GM19239 (cell line): ENCODE measurements at places on chromosomes 1 and 21.

DNA sequence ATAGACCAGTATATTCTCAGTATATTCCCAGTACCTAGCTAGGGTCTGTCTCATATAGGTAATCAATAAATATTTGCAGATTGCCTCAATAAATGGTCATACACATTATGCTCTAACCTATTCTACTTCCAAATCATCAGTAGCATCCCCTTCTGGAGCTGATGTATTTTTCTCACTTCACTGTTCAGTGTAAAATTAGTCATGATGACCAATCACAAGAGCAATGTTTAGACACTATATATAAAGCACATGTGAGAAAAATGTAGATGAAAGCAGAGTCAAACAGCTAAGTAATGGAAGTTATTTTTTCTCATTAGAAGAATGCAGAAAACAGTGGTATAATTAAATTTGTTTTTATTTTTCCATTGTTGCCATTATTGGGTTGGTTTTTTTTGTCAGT lies 34.7 kb downstream of the EPRS1 start:
- DNase-seq = no peak

DNA sequence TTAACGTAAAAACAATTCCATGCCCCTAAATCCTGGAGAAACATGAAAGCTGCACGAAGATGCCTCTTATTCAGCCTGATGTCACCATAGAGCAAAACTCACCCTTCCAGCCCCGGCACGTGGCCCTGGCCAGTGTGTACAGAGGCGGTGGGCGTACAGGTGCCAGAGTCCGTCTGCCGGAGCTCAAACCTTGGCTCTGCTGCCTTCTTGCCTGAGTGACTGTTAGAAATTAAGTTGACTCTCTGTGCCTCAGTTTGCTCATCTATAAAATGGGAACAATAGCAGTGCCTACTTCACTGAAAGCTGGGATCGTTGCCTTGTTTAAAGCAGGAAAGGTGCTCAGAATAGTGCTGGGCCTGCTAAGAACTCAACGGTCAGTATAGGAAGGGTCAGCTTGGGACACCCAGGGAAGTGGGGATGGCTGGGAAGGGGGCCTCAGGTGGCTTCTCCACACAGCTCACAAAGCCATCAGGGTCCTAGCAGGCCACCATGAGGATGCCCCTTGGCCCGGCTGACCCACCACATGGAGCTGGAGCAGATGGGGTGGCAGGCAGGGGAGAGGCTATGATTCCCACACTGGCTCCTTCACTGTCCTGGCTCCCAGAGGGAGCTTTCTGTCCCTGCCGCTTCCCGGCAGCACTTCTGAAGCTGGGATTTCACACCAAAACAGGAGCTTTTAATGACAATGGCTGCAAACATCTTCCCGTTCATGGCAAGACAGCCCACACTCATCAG lies 237.2 kb downstream of the NPHP4 start:
- DNase-seq = no peak

GRCh38 chr1:111285879-111286278 lies 4.8 kb upstream of the CHIA start:
- no peak for DNase-seq

- DNase-seq = no peak
Observed at GRCh38 chr21:41672543-41672915, 94.3 kb downstream of the RIPK4 start.

GRCh38 chr21:36429947-36430546 lies 44.9 kb downstream of the CHAF1B start:
- peak; percentile 71 for DNase-seq

GRCh38 chr1:66412704-66413103 lies 121.2 kb upstream of the SGIP1 start:
- no peak for DNase-seq

DNA sequence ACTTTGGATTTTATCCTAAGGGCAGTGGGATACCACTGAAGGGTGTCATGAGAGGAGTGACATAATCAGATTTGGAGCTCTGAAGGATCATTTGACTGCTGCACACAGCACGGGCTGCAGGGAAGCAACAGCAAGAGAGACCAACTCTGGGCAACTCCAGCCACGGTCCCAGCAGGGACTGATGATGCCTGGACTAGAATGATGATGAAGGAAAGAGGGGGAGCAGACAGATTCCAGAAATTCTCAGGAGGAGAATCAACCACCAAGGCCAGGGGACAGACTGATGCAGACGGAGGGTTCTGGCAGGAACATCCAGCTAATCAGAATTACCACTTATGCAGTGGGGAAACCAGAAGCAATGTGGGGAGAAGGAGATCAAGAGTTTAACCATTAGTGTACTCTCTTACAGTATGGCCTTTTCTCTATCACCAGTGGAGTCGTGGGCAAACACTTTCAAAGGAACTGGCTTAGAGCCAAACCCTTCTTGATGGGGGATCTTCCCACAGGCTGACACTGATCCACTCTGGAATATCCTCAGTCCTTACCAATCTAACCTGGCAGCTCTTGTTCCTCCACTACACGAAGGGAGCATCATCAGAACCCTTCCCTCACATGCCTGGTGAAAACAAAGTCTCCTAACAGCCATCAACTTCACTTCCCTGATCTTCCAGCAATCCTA lies 3.3 kb downstream of the URB1 start:
- DNase-seq = no peak

DNA sequence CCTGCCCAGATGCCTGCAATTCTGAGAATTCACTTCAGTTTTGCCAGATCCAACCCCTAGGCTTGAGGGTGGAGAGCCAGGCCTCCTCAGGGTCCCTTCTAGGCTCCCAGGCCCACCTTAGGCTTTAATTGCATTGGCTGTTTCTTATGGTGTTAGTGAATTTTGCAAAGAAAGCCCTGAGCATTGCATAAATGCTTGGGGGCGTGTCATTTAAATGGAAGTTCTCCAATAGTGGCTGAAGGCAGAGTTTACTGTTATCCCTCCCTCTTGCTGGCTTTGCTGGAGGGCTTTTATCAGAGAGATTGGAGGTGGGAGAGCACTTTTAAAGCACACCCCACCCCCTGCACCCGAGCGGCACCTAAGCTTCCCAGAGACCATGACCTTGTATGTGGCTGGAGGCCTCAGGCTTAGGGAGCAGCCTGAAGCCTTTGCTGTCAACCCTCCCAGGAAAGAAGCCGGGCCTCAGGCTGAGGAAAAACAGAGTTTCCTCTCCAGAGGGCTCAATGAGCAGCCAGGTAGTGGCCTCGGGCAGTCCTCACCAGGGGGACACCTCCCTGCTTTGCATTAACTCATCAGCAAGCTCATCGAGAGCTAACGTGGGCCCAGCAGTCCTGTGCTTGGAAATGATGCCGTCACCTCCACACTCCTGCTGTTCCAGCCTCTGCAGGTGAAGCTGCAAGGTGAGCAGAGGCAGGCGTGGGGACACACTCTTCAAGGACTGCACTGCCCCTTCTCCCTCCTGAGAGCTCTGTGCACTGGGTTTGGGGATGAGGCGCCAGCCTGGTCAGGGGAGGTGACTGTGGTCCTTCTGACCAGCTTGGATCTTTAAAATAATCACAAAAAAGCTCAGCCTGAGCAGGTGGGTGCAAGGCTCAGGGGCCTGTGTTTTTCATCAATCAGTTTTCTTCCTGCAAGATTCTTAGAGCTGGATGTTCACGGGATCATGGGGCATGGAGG lies 58.0 kb downstream of the STUM start:
- DNase-seq = no peak

DNA sequence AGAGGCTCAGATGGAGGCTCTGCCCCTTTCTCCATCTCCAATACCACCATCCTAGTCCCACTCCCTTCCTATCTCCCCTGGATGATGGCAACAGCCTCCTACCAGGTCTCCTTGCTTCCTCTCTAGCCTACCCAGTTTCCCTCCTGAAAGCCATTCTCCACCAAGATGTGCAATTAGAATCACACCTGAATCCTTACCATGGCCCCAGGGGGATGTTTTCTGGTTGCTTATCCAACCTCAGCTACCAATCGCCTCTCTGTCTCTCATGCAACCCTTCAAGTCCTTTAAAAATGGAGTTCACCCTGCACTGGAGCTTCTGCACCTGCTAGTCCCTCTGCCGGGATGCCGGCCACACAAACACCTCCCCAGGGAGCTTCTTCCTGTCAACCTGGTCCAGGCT lies 2.9 kb downstream of the RCAN1 start:
- DNase-seq = no peak

GRCh38 chr1:101137144-101138126 lies 99.4 kb upstream of the S1PR1 start:
- no peak for DNase-seq

DNA sequence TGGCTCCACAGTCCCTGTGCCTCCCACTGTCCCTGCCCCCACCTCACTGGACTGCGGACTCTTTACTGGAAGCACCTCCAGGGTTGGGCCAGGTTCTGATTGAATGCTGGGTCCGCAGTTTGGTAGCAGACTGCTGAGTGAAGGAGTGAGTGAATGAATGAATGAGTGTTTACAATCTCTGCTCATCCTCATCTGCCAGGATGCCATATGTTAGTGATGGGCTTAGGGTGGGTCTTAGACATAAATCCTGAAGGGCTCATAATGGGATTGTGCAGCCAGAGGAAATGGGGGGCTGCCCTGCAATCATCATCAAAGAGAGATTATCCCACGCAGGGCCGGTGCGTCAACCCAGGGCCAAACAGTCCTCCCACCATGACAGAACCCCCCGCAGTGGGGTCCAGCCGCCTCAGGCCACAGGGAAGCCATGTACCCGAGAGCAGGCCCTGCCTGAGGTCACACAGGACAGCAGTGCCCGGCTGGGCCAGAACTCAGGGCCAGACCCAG lies 26.1 kb downstream of the SLC1A7 start:
- DNase-seq = no peak
